ENCODE measurements at places on chromosomes 3 and 15.

DNA sequence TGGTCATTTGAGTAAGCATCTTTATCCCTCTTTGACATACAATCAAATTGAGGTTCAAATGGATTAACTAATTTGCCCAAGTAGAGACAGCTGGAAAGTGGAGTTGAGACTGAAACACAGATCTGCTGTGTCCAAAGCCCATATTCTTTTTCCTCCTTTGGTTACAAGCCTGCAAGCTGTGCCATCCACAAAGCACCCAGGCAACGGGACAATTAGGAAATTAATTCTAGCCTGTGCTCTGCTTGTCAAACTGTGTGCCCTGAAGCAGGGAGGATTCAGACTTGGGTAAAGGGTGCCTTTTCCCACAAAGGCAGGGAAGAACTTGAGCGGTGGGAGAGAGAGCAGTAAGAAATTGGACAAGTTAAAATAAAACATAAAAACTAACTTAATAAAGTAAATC lies 127.9 kb downstream of the DTWD1 start:
- DNase-seq = no peak

DNA sequence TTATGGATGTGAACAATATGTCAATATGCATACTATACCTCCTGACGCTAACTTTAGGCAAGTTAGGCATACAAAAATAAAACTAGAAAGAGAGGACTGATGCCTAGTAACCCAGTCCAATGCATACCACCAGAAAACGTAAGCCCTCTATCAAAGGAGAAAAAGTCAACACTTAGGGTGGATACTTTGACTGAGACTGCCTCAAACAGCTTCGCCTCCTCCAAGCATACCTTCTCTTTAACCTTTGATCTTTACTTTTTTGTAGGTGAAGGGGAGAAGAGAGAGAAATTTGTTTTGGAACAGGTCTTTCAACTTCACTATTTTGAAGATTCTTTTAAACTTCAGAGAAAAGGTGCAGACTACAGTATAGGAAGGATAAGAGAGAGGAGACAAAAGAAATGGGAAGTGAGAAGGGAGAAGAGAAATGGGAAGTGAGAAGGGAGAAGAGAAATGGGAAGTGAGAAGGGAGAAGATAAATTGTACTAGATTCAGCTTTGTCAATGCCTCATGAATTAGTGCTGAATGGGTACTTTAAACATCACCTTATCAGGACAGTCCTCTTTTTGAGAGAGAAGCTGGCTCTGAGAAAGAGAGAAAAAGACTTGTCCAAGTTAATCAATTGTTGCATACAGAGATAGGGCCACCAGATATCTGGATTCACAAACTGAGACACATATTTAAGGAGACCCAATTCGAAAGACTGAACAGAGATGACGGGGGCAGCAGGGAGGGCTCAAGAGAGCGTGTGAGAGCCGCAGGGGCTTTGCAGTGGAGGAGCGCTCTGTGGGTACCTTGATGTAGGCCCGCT lies 1.0 kb downstream of the P3H2 start:
- no peak for DNase-seq

GRCh38 chr3:58384381-58385090 lies 49.1 kb downstream of the PDHB start:
- DNase-seq = no peak

GRCh38 chr3:55060896-55061719 lies 133.2 kb upstream of the LRTM1 start:
- DNase-seq = no peak

DNA sequence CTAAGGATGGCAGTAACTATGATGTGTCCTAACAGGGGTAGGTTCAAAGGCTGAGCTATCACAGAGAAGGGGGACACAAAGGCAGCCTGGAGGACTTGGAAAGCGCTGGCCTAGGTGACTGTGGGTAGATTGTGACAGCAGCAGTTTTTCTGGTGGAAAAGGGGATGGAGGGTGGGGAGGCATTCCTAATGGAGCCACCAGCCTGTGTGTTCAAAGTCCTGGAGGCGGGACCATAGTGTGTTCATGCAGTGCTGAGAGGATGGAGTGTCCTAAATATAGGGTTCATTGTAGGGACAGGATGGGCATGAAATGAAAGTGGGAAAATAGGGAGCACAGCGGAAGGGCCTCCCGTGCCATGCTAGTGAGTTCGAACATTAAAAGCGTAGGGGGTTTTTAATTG lies 51.5 kb upstream of the POLR2M start:
- DNase-seq = no peak

GRCh38 chr3:101011136-101011535 lies 17.9 kb upstream of the ABI3BP start:
- DNase-seq = no peak

GRCh38 chr15:25850154-25851111 lies 12.7 kb downstream of the ATP10A start:
- DNase-seq = no peak

GRCh38 chr3:90052425-90052950 lies 945.1 kb downstream of the EPHA3 start:
- no peak for DNase-seq

- DNase-seq = no peak
Observed at GRCh38 chr3:166788936-166789335, 591.2 kb downstream of the ZBBX start.

GRCh38 chr15:59244337-59244736 lies 37.7 kb downstream of the LDHAL6B start:
- no peak for DNase-seq

DNA sequence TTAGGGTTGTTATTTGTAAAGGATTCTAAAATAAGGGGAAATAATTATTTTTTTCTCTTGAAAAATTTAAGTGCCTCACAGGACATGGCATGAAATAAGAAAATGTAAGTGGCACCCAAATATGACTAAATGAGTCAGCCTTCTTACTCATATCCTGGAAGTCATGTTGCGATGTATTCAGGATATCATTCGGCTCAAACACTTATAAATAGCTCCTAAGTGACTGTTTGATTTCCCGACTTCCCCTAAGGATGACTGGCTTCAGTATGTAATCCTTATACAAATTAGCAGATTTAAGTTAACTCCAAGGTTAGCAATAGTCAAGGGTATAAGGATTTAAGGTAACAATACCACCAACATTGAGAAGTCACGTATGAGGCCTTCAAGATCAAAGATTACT lies 57.3 kb upstream of the OSTN start:
- no peak for DNase-seq

DNA sequence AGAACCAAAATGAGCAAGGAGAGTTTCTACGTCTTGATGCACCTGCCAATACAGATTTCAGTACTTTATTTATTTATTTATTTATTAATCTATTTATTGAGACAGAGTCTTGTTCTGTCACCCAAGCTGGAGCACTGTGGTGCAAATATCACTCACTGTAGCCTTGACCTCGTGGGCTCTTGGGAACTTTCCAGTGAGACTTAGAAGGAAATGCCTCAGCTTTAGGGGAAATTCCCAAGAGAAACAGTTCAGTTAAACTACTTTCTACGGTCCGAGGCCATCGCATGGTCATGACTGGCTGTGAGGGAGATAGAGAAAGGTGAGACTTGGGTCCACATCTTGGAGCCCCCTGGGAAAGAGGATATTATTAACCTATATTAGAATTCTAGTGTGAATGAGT lies 47.0 kb upstream of the HERC1 start:
- no peak for DNase-seq

DNA sequence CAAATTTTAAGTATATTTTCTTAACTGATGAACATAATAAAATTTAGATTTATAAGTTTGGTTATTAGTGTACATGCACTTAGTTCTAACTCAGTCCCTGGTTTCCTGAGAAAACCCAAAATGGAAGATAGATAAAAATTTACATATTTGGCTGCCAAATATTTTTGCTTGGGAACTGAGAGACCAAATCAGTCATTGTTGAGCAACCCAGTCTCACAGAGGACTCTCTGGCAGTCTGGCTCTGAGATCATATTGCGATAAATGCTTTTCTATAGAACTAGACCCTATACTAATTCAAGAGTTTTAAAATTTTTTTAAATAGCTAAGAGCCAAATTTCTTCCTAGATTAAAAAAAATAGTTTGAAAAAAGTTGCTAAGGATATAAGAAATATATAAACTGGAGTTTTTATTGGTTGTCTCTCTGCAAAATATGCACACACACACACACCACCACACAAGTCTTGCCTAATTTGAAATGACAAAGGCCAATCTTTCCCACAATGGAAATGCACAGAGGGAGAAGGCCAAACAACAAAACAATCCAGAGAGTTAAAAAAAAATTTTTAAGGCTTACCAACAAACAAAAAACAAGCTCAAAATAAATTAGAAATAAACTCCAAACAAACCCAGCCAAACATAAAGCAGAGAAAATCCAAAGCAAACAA lies 259.5 kb downstream of the MECOM start:
- DNase-seq = no peak

DNA sequence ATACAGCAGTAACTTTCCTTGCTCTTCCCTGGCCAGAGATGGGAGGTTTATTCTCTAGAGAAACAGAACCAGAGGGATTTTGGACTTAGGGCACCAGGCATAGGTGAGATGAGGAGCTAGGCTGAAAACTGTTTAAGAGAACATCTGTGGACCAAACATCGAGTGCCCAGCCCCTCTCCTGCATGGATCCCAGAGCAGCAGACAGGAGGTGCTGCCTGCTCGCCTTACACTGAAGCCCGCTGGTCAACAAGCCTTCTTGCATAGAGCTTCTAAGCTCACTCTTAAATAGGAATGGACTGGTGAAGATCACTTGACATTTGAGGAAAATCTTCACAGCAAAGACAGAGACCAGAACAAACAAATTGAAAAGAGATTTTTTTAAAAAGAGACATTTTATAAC lies 41.2 kb downstream of the PARP15 start:
- DNase-seq = no peak

DNA sequence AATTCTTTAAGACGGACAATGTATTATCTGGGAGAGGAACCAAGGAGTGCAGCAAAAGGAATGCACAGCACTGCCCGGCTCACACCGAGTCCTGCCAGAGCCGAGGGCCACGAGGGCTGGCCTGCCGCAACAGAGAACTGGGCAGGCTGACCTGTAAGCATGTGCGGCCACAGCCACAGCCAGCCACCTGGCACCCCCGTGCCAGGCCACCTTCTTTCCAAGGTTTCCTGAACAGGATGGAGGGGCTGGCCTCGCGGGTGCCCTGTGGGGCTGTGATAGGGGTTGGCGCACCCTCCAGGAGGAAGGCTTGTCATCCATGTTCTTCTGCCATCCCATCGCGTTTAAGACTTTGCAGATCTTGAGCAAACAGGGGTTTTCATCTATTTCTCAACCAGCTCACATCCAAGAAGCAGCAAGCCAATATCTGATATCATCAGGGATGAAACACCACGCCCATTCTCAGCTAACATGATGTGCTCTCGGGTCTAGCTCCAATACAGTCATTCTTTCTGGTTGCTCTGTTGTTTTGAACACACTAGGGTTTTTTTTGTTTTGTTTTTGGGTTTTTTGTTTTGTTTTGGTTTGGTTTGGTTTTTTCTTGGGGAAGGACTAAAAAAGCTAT lies 10.2 kb downstream of the CA12 start:
- DNase-seq = no peak

- no peak for DNase-seq
Observed at GRCh38 chr15:88574077-88574476, 27.6 kb upstream of the DET1 start.

GRCh38 chr3:115341208-115341607 lies 194.1 kb upstream of the ZBTB20 start:
- DNase-seq = no peak

DNA sequence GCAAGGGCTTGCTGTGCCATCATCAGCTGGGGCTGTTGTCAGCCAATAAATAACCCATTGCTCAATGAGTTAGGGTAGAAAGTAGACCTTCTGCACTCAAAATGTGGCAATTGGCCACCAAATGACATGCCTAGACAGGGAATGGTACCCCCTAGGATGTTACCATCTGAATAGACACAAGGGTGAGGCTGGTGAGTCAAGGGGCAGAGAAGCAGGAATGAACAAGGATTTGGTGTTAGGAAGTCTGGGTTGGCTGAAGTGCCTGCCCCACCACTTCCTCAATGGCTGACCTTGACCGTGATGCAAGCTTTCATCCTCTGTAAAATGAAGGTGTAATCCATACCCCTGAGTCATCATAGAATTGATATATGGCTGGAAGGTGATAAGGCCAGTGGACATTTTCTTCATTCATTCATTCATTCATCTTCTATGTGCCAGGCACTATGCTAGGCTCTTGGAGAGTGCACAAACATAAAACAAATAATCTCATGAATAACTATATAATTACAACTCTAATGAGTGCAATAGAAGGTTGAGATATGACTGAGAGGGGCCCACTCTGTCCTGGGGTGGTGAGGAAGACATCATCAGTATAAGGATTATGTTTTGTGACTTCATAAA lies 4.4 kb upstream of the CA12 start:
- DNase-seq = no peak

DNA sequence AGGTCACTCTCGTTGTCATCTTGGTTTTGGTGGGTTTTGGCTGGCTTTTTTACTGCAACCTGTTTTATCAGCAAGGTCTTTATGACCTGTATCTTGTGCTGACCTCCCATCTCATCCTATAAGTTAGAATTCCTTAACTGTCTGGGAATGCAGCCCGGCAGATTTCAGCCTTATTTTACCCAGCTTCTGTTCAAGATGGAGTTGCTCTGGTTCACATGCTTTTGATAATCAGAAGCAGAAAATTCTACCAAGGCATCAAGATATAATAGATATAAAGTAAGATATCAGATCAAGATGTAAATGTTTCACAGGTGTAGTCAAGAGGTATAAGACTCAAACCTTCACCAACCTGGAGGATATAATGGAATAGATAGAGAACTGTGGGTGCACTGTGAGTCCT lies 16.0 kb downstream of the GPR176 start:
- no peak for DNase-seq

DNA sequence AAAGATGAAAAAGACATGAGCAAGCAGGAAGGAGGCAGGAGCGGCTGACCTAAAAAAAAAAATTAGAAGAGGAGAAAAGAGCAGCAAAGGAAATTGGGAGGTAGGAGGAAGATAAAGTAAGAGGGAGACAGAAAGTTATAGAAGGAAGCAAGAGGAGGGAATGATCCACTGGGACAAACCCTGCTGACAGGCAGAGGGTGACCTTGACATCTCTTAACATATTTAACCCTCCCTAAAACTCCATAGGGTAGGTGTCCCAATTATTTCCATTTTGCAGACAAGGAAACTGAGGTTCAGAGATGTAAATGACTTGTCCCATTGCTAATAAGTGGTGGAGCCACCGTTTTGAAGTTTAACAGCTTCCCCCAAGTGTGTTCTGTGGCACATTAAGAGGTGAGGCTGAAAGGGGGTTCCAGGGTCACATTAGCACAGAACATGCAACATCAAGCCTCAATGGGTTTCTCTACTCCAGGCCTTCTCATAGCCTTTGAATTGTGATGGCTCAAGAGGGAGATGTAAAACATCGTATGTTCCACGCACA lies 37.4 kb upstream of the PRICKLE2 start:
- no peak for DNase-seq

DNA sequence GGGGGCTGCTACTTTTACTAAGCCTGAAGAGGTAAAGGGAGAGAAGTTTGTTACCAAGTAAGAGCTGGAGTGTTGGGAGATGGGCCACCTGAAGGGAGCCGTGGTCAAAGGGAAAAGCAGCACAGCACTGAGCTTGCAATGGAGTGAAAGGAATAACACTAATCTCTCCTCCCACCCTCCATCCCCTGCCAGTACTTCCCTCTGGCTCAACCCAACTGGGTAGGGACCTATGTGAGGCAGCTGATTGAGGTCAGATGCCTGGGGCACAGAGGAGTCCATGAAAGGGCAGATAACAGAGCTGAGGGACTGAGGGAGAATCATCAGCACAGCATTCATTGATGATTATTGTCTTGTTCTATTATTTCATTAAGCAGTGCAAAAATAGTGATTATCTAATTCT lies 212.4 kb upstream of the TBC1D5 start:
- DNase-seq = no peak

GRCh38 chr15:69715210-69715609 lies 262.6 kb downstream of the RPLP1 start:
- no peak for DNase-seq

- no peak for DNase-seq
Observed at GRCh38 chr15:51818150-51818549, 11.3 kb upstream of the TMOD3 start.

All from left renal cortex interstitium (tissue), 4 donors.